ENCODE measurements at places on chromosomes 13 and 19.
A peak's percentile ranks its signal among the peaks of the same experiment; 100 is the strongest.

GRCh38 chr13:23740002-23740401, 149.2 kb downstream of the MIPEP start:
- DNase-seq, result no peak

DNA sequence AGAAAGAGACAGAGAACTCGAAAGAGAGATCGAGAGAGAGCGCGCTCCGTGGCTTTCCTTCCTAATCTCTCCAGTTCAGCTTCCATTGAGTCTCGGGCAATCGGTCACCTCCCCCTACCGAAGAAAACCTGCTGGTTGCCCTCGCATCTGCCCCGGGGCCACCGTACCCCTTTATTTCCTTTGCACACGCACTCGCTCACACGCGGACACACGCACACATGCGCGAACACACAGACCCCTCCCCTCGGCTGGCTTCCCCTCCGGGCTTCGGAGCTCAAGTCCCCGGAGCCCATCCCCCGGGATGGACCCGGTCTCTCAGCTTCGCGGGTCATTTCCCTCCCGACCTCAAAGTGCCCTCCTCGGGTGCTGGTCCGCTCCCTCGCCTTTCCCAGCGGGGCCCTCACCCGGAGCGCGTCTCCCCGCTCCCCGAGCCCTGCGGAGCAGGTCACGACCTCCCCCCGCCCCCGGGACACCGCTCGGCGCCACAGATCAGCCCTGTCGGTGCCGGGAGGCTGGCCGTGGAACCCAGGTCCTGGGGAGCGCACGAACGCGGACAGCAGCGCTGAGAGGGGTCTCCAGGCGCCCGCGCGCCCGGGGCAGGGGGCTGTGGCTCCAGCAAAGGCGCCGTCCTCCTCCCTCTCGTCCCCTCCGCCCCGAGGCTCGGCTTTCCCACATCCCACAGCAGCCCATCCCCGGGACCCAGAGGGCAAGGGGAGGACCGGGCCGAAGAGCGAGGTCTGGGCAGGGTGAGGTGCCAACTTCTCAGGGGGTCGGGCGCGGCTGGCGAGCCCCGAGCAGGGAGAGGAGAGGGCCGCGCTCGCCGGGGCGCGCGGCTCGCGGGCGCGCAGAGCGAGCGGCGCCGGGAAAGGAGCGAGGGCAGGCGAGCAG, 1.8 kb downstream of the DACH1 start:
- no peak for DNase-seq

DNA sequence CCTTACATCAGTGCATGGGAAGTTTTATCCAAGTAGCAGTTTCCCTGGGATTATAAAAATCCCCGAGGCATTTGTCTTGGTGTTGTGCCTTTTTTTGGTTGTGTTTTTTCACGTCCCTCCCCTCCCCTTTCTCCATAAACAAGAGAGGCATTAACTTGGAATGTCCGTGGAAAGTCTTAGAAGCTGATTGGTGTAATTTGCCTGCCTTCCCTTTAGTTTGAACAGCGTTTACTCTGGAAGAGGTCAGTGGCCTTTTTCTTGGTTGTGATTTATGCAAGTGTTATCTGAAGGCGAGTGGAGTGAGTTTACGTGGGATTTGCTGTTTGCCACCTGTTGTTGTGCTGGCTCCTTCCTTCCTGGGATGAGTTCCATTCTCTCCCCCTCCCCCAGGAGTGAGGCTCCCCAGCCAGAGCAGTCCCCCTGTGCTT, 7.2 kb downstream of the ACTN4 start:
- DNase-seq, result no peak

- DNase-seq, result no peak
These were observed 4.3 kb upstream of the SLITRK5 start for GRCh38 chr13:87666831-87667230.

- DNase-seq, result peak; percentile 78
These were observed 12.2 kb downstream of the RHPN2 start for GRCh38 chr19:33052352-33052972.

- no peak for DNase-seq
These were observed 1089.2 kb upstream of the PCDH9 start for GRCh38 chr13:68319384-68319783.

DNA sequence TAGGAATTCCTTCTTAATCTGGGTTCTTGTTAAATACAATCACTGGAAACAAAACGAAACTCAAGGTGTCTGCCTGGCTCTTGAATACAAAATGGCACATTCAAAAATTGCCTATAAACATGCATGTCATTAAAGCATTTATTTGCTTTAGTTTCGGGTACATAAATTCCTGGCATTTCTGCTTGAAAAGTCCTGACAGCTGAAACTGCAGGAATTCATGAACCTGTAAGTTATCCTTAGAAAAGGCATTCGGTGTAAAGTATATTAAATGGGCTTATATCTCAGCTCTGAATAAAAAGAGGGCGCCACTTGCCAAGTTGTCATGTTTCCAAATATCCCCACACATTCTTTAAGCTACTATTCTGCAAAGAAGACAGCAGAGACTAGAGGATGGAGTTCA, 32.9 kb downstream of the RXFP2 start:
- no peak for DNase-seq

GRCh38 chr19:46717716-46718143, 816 bp upstream of the PRKD2 start:
- DNase-seq, result no peak

DNA sequence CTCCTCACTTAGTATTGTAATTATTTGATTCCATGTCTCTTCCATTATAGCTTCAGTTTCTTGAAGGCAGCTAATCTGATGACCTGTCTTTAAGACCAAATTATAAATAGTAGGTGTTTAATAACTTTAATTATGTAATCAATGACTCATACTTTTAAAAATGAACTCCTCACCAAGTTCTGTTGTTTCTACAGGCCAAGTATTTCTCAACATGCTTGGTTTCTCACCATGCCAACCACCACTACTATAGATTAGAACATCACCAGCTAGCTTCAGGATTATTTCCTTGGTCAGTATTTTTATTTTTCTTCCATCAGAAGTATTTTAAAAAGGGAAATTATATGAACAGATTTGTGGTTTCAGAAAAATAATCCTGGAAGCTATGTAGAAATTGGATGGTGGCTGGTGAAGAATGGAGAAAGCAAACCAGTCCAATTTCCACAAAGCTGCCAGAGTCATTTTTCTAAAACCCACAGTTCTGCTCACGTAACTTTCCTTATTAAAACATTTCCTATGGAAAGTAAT, 237.7 kb upstream of the DACH1 start:
- DNase-seq, result no peak

GRCh38 chr13:98798849-98799645, 46.6 kb upstream of the SLC15A1 start:
- DNase-seq, result no peak

GRCh38 chr13:50805805-50806204, 37.7 kb downstream of the DLEU7 start:
- peak; percentile 19 for DNase-seq

GRCh38 chr19:44744871-44745332, 3.6 kb upstream of the BCL3 start:
- no peak for DNase-seq

- DNase-seq, result peak; percentile 81
These were observed 47.3 kb upstream of the SHKBP1 start for GRCh38 chr19:40529093-40529954.

DNA sequence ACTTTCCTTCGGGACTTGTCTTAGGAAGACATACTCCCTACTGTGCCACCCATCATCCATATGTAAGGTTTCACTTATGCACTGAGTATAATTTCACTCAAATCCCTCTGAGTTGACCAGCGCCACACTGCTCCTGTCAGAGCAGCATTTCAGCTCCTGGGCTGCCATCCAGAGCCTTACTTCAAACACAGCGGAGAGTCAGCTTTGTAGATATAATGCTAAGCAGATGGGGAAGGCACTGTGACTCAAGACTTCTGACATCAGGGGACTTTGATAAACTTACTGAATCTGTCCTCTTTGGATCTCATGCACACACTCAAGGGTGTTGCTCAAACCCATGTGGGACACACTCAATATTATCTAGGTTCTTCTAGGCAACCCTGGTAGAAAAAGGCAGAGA, 34.9 kb downstream of the DOCK9 start:
- DNase-seq, result no peak

DNA sequence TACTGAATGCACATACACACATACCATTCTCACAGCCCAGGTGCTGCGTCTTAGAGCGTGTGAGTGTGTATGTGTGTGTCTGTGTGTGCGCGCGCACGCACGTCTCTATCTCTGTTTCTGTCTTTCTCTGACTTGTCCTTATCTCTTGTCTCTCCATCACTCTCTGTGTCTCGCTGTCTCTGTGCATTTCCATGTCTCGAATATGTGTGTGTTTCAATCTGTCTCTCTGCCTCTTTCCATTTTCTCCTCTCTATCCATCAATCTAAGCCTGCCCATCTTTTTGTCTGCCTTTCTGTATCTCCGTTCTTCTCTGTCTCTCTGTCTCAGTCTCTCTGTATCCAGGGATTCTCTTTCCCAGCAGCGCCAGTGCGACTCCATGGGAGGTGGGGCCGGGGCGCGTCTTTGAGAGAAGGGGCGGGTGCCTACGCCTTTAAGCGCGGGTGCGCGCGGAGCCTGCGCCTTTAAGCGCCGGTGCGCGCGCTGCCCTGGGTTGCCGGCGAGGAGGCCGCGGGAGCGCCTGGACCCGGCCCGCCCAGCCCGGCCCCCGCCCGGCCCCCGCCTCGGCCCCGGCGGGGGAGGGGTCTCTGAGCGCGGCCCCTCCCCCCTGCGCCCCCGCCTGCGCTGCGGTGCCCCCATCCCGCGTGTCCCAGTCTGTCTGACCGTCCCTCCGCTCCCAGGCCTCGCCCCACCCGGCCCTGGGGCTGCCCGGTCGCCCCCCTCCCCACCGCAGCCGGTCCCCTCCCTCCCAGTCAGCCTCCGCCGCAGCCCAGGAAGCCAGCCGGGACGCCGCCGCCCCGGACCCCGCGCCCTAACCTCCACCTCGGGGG, at the start of gene LRFN3:
Gene LRFN3 (plus strand): TSS at position 464 of the 827 bp plus-strand sequence. CDS start 3,052 bp downstream, outside the sequence.
- DNase-seq, result peak; percentile 66

DNA sequence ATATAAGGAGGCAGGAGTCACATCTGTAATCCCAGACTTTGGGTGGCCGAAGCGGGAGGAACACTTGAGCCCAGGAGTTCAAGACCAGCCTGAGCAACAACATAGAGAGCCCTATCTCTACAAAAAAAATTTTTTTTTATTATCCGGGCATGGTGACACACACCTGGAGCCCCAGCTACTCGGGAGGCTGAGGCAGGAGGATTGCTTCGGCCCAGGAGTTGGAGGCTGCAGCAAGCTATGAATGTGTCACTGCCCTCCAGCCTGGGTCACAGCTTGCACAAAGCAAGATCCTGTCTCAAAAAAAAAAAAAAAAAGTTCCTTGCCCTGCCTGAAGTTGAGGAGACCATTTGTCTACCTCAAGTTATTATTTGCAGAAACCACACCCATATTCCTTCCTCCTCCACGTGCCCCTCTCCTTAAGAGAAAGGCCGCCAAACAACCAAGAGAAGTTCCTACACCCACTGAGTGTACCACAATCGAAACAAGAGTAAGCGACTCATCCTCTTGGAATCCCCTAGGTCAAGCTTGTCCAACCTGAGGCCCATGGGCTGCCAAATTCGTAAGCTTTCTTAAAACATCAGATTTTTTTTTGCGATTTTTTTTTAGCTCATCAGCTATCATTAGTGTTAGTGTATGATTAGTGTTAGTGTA, 2.2 kb downstream of the ABCC4 start:
- DNase-seq, result peak; percentile 86

DNA sequence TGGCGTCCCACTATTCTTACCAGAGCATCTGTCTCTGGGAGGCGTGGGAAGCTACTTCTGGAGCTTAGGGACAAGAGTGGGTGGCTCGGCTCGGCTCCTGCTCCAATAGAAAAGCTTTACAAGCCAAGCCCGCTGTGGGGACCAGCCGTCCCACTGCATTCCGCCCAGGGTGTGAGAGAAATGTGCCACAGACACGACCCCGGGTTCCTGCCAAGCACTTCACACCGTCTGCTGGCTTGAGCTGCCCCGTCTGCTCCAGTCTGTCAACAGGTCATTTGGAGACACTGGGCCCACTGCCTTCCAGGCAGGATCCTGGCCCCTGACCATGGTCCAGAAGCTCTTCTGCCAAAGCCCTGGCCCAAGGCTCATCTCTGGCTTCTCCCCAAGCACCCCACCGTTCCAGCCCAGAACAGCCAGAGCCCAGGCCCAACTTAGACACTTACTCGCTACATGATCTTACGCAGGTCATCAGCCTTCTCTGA, 6.5 kb upstream of the FKRP start:
- no peak for DNase-seq

DNA sequence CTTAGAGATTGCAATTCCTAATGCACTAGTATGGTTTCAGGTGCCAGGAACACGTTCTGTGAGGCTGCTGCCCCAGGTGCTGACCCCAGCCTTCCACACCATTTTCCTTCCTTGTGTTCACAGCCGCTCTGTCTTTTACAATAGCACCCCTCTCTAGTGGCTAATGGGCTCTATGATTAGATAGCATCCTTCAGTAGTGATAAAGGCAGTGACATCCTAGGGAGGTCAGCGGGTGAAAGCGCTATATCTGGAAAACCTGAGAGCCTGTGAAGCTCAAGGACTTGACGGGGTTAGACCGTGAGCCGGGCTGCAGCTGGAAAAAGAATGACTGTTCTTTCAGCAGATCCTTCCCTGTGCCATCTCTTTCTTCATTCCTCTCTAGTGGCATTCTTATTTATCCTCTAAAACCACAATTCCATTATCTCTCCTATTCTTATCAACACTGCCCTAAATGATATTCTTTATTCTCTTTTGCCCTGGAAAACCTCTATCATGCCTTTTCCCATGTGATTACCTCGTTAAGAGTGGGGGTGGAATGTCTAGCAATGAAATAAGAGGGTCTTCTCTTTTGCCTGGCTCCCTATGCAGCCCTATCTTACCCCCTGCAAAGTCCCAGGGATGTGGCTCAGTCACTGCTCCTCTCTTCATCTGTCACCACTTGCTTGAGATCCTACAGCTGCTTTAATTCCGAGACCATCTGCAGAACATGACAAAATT, 21.8 kb downstream of the ALOX5AP start:
- no peak for DNase-seq

- DNase-seq, result no peak
These were observed 13.6 kb downstream of the CSNK1A1L start for GRCh38 chr13:37091835-37092234.

DNA sequence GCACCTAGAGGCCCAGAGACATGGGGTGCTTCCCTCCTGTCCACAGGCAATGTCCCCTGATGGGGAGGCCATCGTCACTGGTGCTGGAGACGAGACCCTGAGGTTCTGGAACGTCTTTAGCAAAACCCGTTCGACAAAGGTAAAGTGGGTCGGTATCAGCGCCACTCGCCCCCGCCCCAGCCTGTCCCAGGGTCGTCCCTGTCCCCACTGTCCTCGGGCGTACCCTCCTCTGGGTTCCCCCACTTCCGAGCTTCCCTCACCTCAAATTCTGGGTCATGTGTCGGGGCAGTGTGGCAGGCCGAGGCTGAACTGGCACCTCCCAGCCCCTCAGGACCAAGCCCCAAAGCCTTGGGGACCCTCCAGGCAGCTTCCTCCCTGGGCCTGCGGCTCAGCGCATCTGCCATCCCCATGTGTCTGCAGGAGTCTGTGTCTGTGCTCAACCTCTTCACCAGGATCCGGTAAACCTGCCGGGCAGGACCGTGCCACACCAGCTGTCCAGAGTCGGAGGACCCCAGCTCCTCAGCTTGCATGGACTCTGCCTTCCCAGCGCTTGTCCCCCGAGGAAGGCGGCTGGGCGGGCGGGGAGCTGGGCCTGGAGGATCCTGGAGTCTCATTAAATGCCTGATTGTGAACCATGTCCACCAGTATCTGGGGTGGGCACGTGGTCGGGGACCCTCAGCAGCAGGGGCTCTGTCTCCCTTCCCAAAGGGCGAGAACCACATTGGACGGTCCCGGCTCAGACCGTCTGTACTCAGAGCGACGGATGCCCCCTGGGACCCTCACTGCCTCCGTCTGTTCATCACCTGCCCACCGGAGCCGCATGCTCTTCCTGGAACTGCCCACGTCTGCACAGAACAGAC, 4.4 kb upstream of the TEKTIP1 start:
- DNase-seq, result no peak

- no peak for DNase-seq
These were observed 180.3 kb downstream of the SLITRK1 start for GRCh38 chr13:83702021-83702420.

- DNase-seq, result no peak
These were observed 19.2 kb downstream of the SLC27A1 start for GRCh38 chr19:17489392-17490030.

All from PC-3 (cell line).